NCI-H1417 (cell line): ENCODE measurements at places on chromosomes 2 and 18.

GRCh38 chr2:19347619-19348562 lies 10.5 kb downstream of the OSR1 start:
- DNase-seq, result peak; percentile 97

DNA sequence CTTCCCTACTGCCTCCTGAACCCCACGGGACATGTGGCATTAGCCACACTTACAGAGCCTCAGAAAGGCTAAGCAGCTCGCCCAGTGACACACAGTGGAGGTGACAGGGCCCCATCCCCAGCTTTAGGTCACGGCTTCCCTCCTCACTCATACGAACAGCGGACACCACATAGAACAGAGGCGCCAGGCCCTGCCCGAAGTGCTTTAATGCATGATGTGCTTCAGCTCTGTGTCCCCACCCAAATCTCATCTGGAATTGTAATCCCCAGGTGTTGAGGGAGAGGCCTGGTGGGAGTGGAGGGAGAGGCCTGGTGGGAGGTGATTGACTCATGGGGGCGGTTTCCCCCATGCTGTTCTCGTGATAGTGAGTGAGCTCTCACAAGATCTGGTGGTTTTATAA lies 135.3 kb downstream of the PTGR3 start:
- no peak for DNase-seq

DNA sequence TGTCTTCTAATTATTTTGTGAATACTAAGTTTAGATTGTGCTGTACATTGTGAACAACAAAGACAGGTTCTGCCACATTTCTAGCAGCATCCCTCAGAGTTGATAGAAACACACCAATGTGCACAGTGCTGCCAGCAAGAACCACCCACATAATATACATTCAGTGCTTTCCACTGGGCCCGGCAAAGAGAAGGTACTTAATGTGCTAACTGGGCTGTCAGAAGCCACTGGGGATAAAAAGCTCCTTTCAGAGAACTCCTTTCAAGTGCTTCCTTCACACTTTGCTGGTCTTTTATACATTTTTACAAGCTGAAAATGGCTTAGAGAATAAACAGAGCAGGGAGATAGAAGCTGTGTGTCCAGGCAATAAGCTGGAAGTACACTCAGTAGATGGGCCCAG lies 58.0 kb upstream of the CAPN13 start:
- DNase-seq, result peak; percentile 31

DNA sequence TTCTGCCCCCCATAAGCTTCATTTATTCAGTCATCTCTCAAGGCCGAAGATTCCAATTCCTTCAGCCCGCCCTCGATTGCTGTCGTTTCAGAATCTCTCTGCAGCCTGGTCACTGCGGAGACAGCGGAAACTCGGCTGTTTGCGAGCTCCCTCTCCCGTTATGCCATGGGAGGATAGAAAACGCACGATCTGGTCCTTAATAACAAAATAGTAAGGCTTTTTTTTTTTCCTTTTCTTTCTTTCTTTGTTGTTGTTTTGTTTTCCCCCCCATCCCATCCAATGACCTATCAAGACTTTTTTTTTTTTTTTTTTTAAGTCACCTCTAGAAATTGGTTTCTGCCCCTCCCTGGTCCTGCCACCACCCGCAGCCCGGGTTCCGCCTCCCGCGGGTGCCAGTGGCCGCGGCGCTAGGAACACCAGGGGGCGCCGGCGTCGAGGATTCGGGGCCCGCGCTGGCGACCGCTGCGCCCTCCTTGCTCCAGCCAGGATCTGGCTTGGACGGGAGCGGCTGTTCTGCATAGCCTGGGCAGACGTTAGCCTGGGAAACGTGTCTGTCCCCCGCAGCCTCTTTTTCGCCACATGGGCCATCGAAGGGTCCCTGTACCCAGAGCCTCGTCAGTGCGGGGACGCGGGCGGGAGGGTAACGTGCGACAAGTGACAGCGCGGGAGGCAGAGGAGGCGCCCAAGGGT lies 10.1 kb downstream of the CPLX4 start:
- DNase-seq, result peak; percentile 96

DNA sequence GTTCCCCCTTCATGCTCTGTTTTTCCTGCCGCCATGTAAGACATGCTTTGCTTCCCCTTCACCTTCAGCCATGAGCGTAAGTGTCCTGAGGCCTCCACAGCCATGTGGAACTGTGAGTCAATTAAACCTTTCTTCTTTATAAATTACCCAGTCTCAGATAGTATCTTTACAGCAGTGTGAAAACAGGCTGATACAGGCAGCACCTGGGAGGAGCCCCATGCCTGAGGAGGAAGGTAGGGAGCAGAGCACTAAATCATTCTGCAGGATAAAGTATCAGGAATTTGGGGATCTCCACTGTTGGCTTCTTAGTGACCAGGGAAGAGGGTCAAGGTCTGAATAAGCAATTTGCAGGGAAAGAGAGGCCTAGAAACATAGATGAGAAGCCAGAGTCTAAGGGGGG lies 78.0 kb downstream of the KCNF1 start:
- DNase-seq, result no peak

GRCh38 chr2:43542285-43542933 lies 53.4 kb downstream of the THADA start:
- DNase-seq, result peak; percentile 70

DNA sequence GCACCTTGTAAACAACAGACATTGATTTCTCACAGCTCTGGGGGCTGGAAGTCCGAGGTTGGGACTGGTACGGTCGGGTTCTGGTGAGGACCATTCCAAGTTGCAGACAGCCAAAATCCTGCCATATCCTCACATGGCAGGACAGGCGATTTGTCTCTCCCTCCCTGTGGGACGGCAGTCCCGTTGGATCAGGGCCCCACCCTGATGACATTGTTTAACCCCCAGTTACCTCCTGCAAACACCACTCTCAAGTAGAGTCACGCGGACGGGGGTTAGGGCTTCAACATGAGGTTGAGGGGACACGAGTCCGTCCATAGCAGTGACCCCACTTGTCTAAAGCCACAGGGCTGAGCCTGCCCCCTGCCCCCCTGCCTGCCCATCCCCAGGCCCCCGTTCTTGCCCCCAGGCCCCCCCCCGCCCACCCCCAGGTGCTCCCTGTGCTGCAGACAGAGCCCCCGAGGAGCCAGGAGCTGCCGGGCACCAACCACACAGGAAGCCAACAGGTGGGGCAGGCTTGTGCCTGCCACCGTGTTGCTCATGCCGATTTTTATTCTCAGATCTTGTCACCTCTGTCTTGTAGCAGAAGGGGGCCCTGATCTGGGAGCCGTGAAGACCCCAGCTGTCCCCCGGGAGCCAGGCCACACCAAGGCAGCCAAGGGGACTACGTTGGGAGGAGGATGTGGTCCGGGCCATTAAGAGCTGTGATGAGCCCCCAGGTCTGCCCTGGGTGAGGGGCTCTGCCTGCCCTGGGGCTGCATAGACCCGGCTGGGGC lies 82.2 kb downstream of the NFATC1 start:
- DNase-seq, result no peak

DNA sequence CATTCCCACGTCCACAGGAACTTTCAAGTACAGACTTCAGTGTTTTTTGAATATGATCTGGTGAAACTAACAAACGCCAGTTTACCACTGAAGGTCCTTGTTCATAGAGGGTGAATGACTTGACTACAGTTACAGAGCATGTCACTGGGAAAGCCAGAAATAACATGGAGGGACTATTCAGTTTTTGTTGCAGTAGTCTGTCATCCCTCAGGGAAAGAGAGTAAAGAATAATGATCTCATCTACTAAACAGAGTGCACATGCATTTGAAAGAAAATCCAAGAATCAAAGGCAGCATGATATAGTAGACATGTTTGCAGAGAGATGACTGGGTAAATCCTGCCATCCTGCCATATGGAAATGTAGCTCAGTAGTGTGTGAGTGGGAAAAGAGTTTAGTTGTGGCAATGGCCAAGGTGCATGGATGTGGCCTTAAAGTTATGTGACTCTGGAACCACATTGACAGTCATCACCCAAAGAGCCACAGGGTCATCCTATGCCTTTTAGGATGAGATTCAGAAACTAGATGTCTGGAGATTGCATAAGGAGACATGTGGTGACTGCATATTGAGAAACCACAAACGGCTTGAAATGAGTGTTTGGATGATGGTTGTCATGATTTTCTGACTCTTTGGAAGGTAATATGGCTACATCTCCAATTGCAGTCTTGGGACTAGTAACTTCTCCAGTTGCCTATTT lies 125.3 kb upstream of the ZEB2 start:
- no peak for DNase-seq

DNA sequence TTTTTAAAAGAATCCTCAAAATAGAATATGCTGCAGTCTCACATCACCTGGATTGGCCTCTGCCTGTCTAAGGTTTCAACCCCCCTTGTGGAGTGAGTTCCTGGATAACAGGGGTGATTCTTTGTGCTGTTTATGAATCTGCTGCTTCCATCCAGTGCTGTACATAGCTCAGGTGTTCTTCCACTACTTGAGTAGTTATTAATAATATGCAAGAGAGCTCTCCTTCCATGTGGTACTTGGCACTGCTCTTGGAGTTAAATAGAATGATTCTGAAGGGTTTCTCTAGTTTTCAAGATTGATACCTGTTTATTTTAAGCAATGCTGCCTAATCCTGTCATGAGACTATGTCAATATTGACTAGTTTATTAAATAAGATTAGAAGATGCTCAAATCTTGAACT lies 273.6 kb downstream of the RDH14 start:
- DNase-seq, result no peak

- DNase-seq, result peak; percentile 42
Observed at GRCh38 chr2:222052934-222053367, 245.8 kb downstream of the PAX3 start.

DNA sequence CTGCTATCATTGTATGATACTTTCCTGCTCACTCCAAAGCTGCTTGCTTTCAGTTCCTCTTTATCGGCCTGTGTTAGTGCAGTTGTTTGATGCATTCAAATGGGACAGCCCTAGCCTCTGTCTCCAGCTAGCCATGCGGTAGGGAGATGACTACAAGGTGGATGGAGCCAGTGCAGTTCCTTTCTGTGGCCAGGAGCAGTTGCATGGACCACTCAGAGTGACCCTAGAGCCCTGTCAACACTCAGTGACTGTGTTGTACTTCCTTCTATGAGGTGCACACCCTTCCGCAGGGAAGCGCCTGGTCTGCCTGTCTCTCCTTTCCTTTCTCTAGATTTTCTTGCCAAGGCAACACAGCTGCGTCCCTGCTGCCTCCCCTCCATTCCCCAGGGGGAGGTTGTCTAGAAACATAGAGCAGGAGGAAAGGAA lies 33.8 kb downstream of the KCNS3 start:
- no peak for DNase-seq

DNA sequence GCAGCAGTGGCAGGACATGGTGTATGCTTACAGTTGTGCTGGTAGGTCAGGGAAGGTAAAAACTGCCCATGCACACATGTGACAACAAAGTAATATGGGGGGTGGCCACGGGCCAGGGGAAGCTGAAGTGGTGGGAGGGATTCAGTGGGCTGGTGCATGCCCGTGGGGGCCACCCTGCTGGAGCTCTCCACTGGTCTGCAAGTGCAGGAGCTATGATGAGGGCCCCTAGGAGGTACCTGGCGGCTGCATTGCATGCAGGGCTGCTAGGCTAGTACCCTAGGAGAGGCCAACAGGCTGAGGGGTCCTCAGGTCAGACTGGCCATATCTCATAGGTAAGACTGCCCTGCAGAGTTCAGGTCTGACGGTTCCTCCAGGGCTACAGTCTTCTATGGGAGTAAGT lies 265.9 kb downstream of the NUP35 start:
- DNase-seq, result no peak

GRCh38 chr2:171952748-171953147 lies 30.5 kb downstream of the HAT1 start:
- no peak for DNase-seq

DNA sequence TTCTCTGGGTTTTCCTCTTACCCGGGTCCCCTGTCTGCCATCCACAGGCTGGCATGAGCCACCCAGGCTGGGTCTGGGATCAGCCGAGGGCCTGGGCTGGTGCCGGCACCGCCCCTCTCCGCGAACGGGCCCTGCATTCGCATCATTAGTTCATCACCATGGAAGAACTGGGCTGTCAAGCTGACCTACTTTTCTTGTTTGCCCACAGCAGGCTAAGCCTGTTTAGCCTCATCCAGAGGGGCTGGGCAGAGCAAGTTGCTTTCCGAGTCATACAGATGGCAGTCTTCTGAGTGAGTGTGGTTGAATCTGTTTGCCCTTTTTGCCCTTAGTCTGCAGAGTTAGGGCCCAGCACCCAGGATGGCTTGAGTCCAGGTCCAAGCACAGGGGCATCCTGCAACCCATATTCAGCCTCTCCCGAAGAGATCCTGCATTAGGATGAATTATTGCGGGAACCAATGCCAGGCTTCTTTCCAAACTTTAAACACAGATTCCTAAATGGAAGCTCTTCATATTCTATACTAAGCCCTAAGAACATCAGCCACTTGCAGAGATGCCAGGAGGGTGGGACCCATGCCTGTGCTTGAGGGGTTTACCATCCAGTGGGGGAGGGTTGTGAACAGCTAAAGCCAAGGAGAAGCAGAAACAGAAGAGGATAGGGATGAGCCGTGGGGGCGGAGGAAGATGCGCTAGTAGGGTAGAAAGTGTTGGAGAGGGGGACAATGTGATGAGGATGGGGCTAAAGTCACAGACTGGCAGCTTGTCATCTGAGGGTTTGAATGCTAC lies 68.0 kb downstream of the NPAS2 start:
- no peak for DNase-seq

DNA sequence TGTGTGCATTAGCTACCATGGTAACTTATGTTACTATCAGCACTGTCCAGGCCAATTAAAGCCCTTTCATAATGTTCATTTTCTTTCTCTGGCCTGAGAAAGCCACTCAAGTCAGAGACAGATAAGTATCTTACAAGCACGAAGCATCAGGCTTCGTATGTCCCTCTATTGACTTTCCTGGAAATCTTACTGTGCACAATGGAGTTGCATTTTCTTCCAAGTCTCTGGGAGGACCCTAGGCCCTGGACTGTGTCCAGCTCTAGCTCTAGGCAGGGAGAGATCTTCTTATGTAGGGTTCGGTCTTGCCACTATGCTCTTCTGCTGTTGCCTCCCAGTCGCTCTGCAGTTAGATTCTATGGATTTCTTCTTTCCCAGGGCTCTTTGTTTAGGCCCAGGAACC lies 40.0 kb upstream of the ITGA6 start:
- peak; percentile 8 for DNase-seq

GRCh38 chr18:31875301-31875700 lies 67.6 kb downstream of the TRAPPC8 start:
- no peak for DNase-seq

- DNase-seq, result no peak
Observed at GRCh38 chr2:34031097-34031496, 432.0 kb upstream of the FAM98A start.

DNA sequence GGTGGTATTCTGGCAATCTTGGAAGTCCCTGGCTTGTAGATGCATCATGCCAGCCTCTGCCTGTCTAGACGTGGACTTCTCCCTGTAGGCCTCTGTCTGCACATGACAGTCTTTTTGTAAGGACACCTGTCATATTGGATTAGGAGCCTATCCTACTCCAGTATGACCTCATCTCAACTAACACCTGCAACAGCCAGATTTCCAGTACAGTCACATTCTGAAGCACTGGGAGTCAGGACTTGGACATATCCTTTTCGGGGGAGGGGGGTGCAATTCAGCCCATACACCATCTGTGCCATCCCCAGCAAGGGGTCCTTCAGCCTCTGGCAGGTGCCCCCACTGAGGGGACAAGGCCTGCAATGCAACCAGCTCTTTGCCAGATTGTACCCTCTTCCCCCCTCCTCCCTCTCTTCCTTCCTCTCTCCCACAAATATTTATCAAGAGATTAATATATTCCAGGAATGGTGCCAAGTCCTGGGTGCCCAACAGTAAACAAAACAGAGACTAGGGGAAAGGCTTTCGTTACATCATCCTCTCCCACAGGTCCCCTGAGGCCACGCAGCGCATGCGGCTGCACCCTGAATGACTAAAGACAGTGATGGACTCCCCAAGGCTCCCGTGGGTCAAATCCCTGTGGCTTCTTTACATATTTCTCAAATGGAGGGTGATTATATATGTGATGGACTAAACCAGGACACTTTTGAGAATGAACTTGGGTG lies 20.5 kb upstream of the MYCN start:
- DNase-seq, result no peak
